Amygdala (tissue), 56 donors: ENCODE measurements at places on chromosomes 6 and 20.

DNA sequence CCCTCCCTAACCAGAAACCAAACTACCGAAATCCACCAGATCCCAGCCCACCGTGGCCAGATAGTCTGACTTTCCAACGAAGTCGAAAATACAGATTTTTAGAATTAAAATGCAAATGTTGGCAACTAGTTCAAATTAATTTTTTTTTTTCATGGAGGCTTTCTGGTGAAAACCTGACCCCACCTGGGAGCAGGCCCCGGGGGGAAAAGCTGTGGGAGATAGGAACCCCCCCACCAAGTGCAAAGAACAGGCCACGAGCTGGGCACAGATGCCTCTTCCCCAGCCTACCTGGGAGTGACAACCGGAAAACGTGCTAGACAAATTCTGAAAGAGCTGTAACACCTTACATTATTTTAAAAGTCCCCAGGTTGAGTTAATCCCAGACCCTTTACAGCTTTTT, 333.8 kb downstream of the PREX1 start:
- no peak for DNase-seq

GRCh38 chr20:62808211-62808865, 3.7 kb downstream of the OGFR start:
- peak; percentile 18 for DNase-seq

- DNase-seq = no peak
Measured at GRCh38 chr6:5302995-5303622, 41.8 kb downstream of the FARS2 start.

GRCh38 chr20:42686057-42686456, 503.6 kb downstream of the PTPRT start:
- DNase-seq = no peak

GRCh38 chr20:50306478-50307423, 116.1 kb downstream of the CEBPB start:
- DNase-seq = no peak

DNA sequence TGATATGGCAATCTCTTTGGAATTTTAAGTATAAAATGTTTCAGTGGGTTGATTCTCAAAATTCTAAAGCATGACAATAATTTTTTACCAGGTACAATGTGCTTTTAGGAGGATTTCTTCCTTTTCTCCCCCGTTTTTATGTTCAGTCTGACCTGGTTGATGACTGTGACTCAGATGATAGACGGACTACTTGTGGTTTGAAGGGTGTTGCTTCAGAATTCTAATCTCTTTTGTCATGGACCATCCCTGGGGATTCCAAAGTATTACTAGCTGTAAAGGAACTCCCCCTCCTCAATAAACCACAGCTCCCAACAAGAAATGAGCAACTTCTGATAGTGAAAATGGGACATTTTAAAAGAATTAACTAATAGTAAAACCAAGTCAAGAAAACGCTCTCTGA, 34.9 kb upstream of the TNFAIP3 start:
- no peak for DNase-seq

DNA sequence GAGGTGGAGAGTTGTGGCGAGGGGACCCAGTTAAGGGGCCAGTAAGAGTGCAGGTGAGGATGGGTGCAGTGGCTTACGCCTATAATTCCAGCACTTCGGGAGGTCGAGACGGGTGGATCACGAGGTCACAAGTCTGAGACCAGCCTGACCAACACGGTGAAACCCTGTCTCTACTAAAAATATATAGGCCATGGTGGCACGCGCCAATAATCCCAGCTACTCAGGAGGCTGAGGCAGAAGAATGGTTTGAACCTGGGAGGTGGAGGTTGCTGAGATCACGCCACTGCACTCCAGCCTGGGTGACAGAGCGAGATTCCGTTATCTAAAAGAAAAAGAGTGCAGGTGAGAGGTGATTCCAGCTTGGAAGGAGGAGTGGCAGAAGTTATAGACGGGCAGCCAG, 28.0 kb downstream of the PPP1R3G start:
- DNase-seq = no peak

DNA sequence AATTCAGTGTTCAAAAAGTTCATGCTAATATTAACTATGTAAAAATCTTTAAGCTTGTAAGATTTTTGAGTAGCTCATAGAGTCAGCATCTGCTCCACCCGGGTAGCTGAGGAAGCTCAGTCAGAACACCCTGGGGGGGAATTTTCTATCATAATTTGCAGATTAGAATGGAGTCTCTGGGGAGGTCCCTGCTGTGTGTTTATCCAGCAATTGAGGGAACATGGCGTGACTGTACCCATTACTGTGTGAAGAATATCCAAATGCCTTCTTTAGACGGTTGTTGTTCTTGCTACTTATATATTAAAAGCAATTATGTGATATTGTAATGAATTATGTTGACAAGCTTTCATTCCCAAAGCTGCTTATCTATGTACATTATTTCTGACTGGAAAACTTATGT, 64.8 kb downstream of the AIG1 start:
- DNase-seq = no peak

DNA sequence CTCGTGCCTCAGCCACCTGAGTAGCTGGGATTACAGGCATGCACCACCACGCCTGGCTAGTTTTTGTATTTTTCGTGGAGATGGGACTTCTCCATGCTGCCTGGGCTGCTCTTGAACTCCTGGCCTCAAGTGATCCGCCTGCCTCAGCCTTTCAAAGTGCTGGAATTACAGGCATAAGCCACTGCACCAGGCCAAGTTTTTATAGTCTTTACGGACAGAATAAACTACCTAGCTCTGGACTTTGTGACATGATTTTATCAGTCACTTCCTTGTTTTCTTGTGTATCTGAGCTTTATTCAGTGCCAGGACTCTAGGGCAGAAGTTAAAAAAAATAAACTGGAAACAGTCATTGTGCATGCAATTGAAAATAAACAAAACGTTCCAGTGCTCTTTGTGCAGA, 46.7 kb upstream of the RALGAPA2 start:
- no peak for DNase-seq

- DNase-seq = no peak
Measured at GRCh38 chr20:3842348-3842930, 4.2 kb upstream of the MAVS start.

GRCh38 chr6:138690975-138691594, 82.5 kb upstream of the CCDC28A start:
- DNase-seq = no peak
